Myocyte (in vitro differentiated cells): ENCODE measurements at places on chromosomes 7 and 10. TPM values are rescaled to one million over a fixed set of nuclear protein-coding genes. Genes with fewer than 3 reads are reported as not detected.

DNA sequence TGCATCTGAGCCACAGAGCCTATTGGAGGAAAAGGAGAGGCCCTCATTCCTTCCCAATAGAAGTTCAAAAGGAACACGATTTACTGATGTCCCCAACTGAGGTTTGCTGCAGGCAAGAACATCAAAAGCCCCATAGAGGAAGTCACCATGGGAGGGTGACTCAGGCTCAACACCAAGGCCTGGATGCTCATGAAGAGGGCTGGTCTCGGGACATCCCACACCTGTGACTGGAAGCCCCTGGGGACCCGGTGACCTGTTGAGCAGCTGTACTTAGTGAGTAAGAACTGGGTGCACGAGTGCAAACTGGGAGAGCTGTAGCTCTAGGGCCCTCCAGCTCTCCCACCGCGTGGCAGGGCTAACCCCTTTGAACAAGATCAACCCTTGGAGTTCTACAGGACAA lies 38.0 kb downstream of the CYTH3 start:
- DNase-seq, result no peak

DNA sequence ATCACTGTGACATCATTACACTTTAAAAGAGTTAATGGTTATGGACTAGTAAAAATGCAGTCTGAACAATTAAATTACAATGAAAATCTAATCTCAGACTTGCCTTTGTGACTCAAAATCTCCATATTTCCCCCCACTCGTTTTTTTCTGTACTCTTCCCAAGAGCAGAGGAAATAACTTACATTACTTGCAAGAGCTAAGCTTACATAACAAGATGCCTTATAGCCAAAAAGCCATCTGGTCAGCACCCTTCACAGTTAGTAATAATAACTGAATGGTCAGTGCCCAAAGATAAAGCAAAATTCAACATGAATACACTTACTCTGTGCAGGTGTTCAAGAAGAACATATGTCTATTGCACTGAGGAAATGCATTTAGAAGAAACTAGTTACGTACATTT lies 1381.5 kb upstream of the CELF2 start:
- no peak for DNase-seq

GRCh38 chr10:77647543-77648293 lies 10.1 kb upstream of the KCNMA1 start:
- DNase-seq, result no peak

GRCh38 chr7:120170834-120171233 lies 102.1 kb upstream of the KCND2 start:
- peak; percentile 55 for DNase-seq

- no peak for DNase-seq
Observed at GRCh38 chr7:157465891-157466866, 129.4 kb downstream of the DNAJB6 start.

GRCh38 chr7:20217193-20217948 lies at the start of gene MACC1:
Gene MACC1, minus strand, starts transcription at chr7:20217384. Its CDS starts 55,522 bp downstream, at chr7:20161862.
- DNase-seq, result no peak

DNA sequence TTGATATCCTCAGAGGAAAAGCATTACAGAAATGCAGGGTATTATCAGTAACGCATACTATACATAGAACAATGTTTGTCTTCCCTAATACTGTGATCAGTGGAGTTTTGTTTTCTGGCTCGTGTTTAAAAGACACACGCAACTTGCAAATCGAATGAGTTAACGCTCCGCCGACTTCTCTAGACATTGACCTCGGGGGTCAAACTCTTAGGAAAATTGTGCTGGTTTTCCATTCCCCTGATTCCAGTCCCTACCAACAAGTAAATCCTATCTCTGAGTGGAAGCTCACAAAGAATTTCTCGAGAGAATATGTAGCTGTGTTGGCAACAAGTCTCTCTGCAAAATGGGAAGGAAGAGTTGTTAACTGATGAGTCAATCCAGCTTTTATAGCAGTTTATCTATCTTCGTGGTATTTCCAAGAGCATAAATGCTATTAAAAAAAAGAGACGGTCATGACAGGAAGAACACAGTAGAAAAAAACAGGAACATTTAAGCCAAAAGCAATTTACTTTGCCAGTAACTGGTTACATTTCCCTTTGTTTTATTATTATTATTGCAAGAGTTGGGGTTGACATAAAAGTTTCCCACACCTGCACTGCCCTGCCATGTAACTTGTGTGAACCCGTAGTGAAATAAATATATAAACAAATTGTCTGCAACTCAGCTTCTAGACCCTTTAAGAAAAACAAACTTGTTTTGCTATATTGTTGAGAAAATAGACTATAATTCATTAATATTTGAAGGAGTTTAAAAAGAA lies 144.4 kb downstream of the ARID5B start:
- peak; percentile 77 for DNase-seq

DNA sequence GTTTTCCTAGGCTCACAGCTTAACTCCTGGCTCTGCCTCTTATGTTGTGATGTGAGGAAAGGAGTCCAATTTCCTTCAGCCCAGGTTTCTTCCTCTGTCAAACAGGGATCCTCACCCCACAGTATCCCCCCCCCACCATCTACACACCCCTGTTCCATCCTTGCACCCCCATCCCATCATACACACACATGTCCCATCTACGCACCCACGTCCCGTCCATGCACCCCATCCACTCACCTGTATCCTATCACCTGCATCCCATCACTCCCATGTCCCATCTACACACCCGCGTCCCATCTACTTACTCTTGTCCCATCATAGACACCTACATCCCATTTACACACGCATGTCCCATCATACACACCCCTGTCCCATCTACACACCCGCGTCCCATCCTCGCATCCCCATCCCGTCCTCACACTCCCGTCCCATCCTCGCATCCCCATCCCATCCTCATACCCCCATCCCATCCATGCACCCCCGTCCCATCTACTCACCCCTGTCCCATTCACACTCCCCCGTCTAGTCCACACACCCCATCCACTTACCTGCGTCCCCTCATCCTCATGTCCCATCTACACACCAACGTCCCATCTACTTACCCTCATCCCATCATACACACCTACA lies 117.3 kb downstream of the TRRAP start:
- no peak for DNase-seq

DNA sequence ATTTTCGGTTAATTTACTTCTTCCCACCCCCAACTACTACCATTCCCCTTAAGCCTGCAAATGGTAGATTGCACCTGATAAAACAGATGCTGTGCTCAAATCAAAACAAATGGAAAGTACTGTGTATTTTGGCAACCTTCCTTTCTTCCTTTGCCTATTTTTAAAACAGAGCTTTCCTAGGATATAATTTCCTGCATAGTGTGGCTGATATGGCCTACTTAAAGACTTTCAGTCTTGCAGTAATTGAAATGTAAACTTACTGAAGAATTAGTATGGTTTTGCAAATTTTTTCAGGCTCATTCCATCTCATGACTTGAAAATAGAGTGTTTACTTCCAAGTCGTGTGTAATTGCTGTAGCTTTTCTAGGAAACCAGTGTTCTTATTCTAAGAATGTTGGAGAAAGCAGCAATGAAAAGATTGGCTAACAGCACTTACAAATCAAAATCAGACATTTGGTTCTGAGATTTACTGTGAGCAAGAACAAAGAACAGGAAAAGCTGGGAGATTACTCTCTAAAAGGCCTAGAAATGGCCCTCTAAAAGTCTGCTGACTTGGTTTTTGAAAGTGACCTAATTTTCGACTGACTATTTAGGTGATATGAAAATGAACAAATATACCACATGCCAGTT lies 52.0 kb downstream of the REEP3 start:
- peak; percentile 37 for DNase-seq

GRCh38 chr10:7572391-7572790 lies 94.4 kb downstream of the ITIH5 start:
- DNase-seq, result no peak

DNA sequence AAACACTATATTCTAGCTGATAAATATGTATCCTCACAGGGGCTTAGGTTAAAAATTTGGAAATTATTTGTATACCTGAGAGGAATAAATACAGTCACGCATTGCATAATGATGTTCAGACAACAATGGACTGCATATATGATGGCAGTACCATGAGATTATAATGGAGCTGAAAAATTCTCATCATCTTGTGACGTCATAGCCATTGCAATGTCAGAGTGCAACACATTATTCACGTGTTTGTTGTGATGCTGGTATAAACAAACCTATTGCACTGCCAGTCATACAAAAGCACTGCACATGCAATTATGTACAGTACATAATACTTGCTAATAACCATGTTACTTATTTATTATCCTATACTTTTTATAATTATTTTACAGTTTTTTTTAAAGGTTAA lies 31.4 kb downstream of the STEAP1B start:
- no peak for DNase-seq

- DNase-seq, result no peak
Observed at GRCh38 chr7:115178835-115179234, 256.9 kb downstream of the MDFIC start.

Gene DDC
- not detected in 2 replicates for total RNA-seq

Gene BTBD16
- 1.2 TPM in 1 of 2 replicates, not detected in the other for total RNA-seq

Gene PLAC9
- total RNA-seq, result 0.43 TPM in 1 of 2 replicates, not detected in the other

Gene NXPH1
- total RNA-seq, result 0.13 and 0.36 TPM in 2 replicates

Gene ATP6V0E2
- 22.3 and 26.6 TPM in 2 replicates for total RNA-seq

Gene VAX1
- not detected in 2 replicates for total RNA-seq
